ENCODE measurements at places on chromosomes 2 and 18. TPM values are rescaled to one million over a fixed set of nuclear protein-coding genes. Genes with fewer than 3 reads are reported as not detected.

IWS1 gene
- total RNA-seq = 49.9 TPM

LRPPRC gene
- total RNA-seq = 166 TPM

CFC1 gene
- total RNA-seq = not detected

SCG2 gene
- not detected for total RNA-seq

ME2 gene
- total RNA-seq = 114 TPM

MDH1 gene
- 182 TPM for total RNA-seq

LTBP1 gene
- total RNA-seq = not detected

DTNA gene
- not detected for total RNA-seq

GRCh38 chr2:234333168-234334130, 163.4 kb downstream of the ARL4C start:
- no peak for DNase-seq
- no peaks in the 10 kb centered on the region for H3K36me3 ChIP-seq

DNA sequence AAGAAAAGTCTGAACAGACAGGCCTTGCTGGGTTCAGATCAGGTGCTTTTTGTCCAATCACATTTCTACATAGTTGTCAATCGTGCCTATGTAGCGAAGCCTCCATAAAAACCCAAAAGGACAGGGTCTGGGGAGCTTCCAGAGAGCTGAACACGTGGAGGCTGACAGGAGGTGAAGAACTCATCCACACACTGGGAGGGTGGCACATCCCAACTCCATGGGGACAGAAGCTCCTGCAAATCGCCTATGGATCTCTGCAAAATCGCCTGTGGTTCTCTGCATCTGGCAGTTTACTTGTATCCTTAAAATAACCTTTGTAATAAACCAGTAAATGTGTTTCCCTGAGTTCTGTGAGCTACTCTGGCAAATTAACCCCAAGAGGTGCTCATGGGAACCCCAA, 12.4 kb downstream of the ALPK2 start:
- H3K27ac ChIP-seq = no peak overlapping the region
- no peaks in the 10 kb centered on the region for H3K27me3 ChIP-seq
- DNase-seq = no peak
- H3K36me3 ChIP-seq = no peaks in the 10 kb centered on the region
- peaks cover 38% of the 10 kb centered on the region for H3K4me1 ChIP-seq

GRCh38 chr2:7744827-7745226, 827.6 kb downstream of the RNF144A start:
- H3K4me1 ChIP-seq = peaks cover 17% of the 10 kb centered on the region
- H3K27ac ChIP-seq = no peak overlapping the region
- H3K27me3 ChIP-seq = no peaks in the 10 kb centered on the region

GRCh38 chr2:201507725-201508124, 56.2 kb downstream of the STRADB start:
- no peak overlapping the region for H3K27ac ChIP-seq
- H3K36me3 ChIP-seq = no peaks in the 10 kb centered on the region
- H3K4me3 ChIP-seq = no peak overlapping the region
- no peaks in the 10 kb centered on the region for H3K4me1 ChIP-seq

- H3K27ac ChIP-seq = no peak overlapping the region
- no peaks in the 10 kb centered on the region for H3K4me1 ChIP-seq
- H3K36me3 ChIP-seq = no peaks in the 10 kb centered on the region
- DNase-seq = no peak
- H3K27me3 ChIP-seq = no peaks in the 10 kb centered on the region
Measured at GRCh38 chr2:34107811-34108210, 508.7 kb upstream of the FAM98A start.

- no peaks in the 10 kb centered on the region for H3K36me3 ChIP-seq
- H3K4me1 ChIP-seq = no peaks in the 10 kb centered on the region
- no peak for DNase-seq
- no peak overlapping the region for H3K27ac ChIP-seq
- no peak overlapping the region for H3K4me3 ChIP-seq
- no peaks in the 10 kb centered on the region for H3K27me3 ChIP-seq
Measured at GRCh38 chr2:74817304-74817675, 16.6 kb upstream of the HK2 start.

DNA sequence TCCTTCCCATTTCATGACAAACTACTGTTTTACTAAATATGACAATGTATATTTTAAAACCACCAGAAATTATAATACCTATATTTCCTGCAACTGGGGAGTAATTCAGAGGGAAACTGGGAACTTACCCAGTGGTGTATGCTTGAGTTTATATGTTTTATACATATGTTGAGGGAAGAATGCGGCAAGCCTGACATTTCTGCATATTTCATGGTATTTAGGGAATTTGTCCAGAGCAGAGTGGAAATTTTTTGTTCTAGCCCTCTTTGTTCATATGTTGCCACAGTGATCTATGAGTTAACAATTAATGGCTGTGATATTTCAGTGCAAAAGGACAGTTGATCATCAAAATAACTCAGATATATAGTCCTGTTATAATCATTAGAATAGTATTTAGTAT, 230.8 kb upstream of the VWC2L start:
- H3K36me3 ChIP-seq = no peaks in the 10 kb centered on the region
- H3K27ac ChIP-seq = no peak overlapping the region
- no peaks in the 10 kb centered on the region for H3K4me1 ChIP-seq
- DNase-seq = no peak
- no peak overlapping the region for H3K4me3 ChIP-seq

GRCh38 chr2:48984922-48985321, 169.4 kb downstream of the FSHR start:
- no peaks in the 10 kb centered on the region for H3K36me3 ChIP-seq
- no peaks in the 10 kb centered on the region for H3K4me1 ChIP-seq
- DNase-seq = no peak
- H3K4me3 ChIP-seq = no peak overlapping the region
- H3K27me3 ChIP-seq = no peaks in the 10 kb centered on the region

DNA sequence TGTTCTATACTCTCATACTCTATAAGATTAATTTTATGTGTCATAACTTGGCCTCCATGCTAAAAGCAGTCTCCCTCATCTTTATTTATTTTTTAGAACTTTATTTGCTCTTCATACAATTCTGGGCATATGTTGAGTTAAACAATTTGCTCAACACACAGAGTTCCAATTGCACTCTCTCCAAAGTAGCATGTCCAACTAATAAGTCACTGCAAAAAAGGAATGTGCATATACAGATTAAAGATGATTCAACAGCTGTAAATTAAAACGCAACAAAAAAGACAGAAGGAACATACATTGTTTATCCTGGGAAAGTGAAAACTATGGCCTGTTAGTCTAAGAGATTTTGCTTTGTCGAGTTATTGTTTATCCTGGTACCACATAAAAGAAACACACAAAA, 277.7 kb upstream of the ACVR2A start:
- no peak overlapping the region for H3K27ac ChIP-seq
- H3K36me3 ChIP-seq = no peaks in the 10 kb centered on the region
- H3K27me3 ChIP-seq = no peaks in the 10 kb centered on the region
- H3K4me3 ChIP-seq = no peak overlapping the region
- H3K4me1 ChIP-seq = no peaks in the 10 kb centered on the region

GRCh38 chr2:121898483-121898882, 143.0 kb downstream of the TSN start:
- H3K27ac ChIP-seq = no peak overlapping the region
- no peaks in the 10 kb centered on the region for H3K4me1 ChIP-seq
- no peak overlapping the region for H3K4me3 ChIP-seq
- no peaks in the 10 kb centered on the region for H3K36me3 ChIP-seq

DNA sequence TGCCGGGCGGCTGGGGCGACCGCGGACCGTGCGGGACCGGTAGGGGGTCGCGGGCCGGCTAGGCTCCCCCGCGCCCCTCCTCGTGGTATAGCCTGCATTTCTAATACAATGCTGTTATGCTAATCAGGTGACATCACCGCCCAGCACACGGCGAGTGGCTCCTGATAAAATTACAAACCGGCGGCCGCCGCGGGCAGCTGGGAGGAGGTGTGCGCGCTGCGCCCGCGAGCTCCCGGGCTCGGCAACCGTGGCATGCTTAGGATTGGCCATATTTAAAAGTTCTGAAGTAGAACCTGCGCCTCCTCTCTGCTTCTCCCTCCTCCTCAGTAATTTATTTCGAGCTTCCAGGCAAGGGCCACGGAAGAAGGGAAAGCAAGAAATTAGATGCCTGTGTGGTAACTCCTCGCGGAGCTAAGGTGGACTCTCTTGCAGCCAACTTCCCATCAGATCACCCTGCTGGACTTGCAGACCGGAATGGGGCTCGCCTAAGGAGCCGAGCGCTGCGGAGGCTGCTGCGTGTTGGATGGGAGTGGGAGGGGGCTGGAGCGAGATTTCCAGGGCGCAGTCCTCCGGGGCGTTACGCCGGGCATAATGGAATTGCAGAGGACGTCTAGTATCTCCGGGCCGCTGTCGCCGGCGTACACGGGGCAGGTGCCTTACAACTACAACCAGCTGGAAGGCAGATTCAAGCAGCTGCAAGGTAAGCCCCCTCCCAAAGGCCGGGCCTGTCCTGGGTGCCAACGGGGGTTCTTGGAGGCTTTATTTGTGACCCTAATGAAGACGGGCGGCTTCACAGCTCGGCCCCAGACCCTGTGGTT, 102.3 kb downstream of the SPTBN1 start:
- peaks cover 36% of the 10 kb centered on the region for H3K4me1 ChIP-seq
- no peaks in the 10 kb centered on the region for H3K27me3 ChIP-seq
- peak; percentile 66 for DNase-seq
- H3K4me3 ChIP-seq = peak overlapping the region; percentile 98

DNA sequence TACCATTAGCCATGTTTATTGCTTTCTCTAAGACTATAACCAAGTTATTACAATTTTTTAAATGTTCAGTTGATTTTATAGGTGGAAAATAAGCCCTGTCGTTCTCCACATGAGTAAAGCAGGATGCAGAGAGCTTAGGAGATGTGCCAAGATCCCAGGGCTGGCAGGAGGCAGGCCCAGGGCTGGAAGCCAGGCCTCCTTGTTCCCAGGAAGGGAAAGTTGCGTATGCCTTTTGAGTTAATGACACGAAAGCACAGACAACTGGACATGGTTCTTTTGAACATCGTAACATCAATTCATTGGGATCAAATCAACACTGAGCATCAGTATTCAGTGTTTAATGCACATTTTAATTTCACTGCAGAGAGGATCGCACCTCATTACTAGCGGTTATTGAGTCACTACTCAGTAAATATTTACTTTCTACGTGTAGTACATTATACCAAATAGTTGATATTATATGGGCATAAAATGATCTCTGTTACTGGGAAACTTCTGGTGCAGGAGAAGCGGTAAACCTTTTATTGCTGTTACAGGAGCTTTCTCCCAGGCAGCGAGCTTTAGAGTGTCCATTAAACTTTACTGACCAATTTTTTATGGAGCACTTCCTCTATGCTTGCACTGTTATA, 60.0 kb downstream of the RNF144A start:
- DNase-seq = no peak
- no peak overlapping the region for H3K27ac ChIP-seq
- peaks cover 4% of the 10 kb centered on the region for H3K36me3 ChIP-seq
- H3K27me3 ChIP-seq = no peaks in the 10 kb centered on the region
- no peak overlapping the region for H3K4me3 ChIP-seq

GRCh38 chr18:11761553-11761952, 72.5 kb downstream of the GNAL start:
- DNase-seq = no peak
- H3K27ac ChIP-seq = no peak overlapping the region
- no peak overlapping the region for H3K4me3 ChIP-seq
- no peaks in the 10 kb centered on the region for H3K36me3 ChIP-seq
- no peaks in the 10 kb centered on the region for H3K4me1 ChIP-seq

GRCh38 chr2:64220894-64221617, 76.8 kb upstream of the PELI1 start:
- H3K27ac ChIP-seq = no peak overlapping the region
- DNase-seq = no peak
- H3K27me3 ChIP-seq = no peaks in the 10 kb centered on the region
- H3K36me3 ChIP-seq = no peaks in the 10 kb centered on the region

DNA sequence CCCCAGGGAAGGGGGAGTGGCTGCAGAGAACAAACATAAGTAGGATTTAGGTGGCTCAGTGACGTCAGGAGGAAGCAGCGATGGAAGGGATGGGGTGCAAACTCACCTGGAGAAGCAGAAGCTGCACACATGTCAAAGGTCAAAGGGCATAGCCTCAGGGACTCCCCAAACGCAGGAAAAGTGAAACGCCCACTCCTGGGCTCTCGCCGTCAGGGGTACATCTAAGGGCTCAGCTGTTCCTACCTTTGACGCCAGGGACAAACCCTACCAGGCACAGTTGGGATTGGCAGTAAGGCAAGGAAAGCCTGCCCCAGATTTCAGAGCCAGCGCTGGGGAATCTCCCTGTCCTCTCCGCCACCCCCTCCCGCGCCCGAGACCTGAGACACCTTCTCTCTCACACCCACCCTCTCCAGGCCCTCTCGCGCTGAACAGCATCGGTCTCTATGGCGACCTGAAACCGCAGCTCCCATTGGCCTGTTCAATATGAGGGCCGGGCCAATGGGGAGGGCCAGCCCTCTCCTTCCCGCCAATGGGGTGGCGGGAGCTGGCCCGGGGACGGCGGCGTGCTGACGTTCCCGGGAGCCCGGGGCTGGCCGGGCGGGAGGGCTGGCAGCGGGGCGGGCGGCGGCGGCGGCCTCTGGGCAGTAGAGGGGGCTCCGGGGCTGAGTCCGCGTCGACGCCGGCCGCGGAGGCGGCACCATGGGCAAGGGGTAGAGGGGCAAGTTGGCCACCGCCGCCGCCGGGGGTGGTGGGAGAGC, at the start of the genes CCDC148 and PKP4:
Gene CCDC148, minus strand, starts transcription at position 445 of the 758 bp plus-strand sequence. Its CDS starts 314 bp downstream, at position 131.
Gene PKP4, plus strand, starts transcription at position 644 of the 758 bp plus-strand sequence. CDS start 76,233 bp downstream, outside the sequence.
- H3K27me3 ChIP-seq = no peaks in the 10 kb centered on the region
- peak within 1 kb of the TSS; percentile 60 for H3K27ac ChIP-seq
- DNase-seq = peak; percentile 90

GRCh38 chr2:221521233-221521845, 50.8 kb downstream of the EPHA4 start:
- no peaks in the 10 kb centered on the region for H3K27me3 ChIP-seq
- no peak overlapping the region for H3K27ac ChIP-seq
- DNase-seq = no peak
- H3K36me3 ChIP-seq = no peaks in the 10 kb centered on the region

DNA sequence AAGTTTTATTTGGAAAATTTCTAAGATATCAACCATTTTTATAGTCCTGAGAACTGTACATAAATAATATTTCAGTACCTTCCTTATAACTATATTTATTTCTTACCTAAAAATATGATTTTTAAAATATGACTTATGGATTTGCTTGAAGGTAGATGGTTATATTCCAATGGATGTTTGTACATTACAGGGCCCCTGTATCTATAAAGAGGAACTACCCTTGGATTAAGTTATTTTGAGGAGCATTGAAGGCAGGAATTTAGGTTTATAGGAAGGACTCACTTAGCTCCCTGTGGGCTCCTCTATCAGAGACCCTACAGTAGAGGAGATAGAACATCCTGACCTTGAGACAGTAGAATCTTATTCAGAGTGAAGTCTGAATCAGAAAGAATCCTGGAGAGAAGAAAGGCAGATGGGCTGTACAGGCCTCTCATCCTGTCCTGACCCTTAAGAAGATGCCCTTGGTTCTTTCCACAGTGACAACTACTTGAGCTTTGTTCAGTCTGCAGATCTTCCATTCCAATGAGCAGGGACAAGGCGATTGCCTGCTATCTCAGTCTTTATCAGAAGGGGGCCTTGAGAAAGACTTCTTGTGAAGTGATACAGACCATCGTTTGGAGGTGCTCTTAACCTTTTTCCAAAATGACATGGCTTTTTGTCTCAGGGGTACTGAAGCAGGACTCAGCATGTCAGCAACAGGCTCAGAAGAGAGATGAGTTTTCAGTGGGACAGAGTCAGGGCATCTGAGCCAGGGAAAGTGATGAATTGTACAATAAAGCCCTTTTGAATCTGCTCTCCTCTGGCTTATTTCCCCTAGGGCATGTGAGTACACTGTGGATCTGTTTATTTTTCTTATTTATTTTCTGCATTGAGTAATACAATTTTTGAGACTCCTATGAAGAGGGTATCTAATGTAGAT, 20.9 kb downstream of the OXER1 start:
- H3K4me3 ChIP-seq = no peak overlapping the region
- no peak for DNase-seq
- no peak overlapping the region for H3K27ac ChIP-seq
- no peaks in the 10 kb centered on the region for H3K27me3 ChIP-seq

- DNase-seq = no peak
- no peak overlapping the region for H3K4me3 ChIP-seq
- no peak overlapping the region for H3K27ac ChIP-seq
- no peaks in the 10 kb centered on the region for H3K4me1 ChIP-seq
Measured at GRCh38 chr2:9236045-9236344, 29.4 kb downstream of the ASAP2 start.

Data from CD8-positive, alpha-beta memory T cell (primary cell).